ENCODE measurements at places on chromosomes 12 and 14.
A peak's percentile ranks its signal among the peaks of the same experiment; 100 is the strongest.

- DNase-seq, result no peak
These were observed 74.5 kb downstream of the CCDC60 start for GRCh38 chr12:119409043-119409442.

GRCh38 chr14:102057480-102058114 lies 29.2 kb downstream of the HSP90AA1 start:
- no peak for DNase-seq

- peak; percentile 94 for DNase-seq
These were observed 9.2 kb downstream of the HOXC8 start for GRCh38 chr12:54017878-54018467.

DNA sequence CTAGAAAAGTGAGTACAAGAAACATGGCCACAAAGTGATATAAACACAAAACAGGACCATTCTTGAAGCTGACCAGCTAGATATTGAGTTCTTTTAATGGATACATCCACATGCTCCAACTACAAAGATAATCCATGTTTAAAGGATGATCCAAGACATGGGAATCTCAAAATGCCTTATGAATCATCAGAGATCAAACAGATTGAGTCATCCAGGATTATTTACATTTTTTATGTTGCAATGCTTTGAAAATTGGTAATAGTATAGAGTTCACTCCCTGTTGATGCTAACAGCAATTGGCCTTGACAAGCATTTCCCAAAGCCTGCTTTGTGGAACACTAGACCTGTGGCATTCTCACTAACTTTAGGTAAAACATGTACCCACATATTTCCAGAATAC lies 293.0 kb upstream of the TBX3 start:
- no peak for DNase-seq

GRCh38 chr14:101562659-101563351 lies 1.5 kb downstream of the DIO3 start:
- no peak for DNase-seq

DNA sequence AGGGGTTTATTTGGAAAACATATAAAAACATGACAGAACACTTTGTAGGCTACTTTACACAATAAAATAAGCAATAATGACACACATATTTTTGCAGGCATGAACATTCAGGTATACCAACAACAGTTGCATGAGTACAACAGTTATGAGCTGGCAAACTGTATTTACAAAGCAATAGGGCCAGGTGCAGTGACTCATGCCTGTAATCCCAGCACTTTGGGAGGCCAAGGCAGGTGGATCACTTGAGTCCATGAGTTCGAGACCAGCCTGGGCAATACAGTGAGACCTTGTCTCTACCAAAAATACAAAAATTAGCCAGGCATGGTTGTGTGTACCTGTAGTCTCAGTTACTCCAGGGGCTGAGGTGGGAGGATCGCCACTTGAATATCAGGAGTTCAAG lies 101.1 kb downstream of the BMP4 start:
- DNase-seq, result no peak

GRCh38 chr12:114500775-114501473 lies 95.0 kb upstream of the TBX5 start:
- no peak for DNase-seq

DNA sequence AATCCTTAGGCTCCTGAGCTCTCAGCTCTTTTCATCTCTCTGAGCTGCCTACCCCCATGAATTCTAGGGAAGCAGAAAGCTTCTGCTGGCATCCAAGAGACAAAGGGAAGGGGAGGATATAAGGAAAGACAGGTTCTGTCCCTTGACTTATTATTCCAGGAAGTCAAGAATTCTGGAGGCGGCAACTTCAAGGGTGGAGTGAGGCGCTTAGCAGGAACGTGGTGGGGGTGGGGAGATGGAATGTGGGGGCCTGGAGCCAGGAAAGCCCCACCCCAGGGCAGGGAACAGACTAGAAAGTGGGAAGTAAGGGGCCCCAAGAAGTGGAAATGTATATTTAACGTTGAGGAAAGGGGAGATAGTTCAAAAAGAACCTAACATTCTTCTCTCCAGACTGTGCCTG lies 1.4 kb downstream of the CALCOCO1 start:
- DNase-seq, result no peak

DNA sequence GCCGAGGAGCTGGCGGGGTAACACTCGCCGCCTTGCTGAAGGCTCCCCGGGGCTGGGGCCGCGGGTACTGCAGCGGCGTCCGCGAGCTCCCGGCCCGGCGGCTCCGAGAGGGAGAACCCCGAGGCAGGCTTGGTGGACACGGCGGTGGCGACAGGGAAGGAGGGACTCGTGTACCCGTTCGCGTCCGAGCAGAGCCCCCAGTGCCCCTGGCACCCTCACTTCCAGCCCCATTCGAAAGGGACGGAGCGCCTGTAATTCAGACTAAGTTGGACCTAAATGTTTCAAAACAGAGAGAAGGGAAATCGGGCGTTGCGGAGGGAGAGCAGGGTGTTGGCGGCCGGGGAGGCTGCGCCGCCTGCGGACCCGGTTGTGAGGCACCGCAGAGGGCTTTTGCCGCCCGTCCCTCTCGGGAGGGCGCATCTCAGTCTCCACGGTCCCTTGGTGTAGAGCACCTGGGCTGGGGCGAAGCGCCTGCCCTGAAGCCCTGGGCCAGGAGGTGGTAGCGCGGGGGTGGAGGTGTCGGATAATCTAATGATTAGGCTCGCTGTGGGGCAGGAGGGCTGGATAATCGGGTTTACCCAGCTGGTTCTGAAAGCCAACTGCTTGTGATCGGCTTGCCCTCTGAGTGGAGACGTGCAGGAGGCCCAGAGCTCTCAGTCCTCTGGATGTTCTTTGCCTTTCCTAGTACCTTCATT lies 771 bp downstream of the DAAM1 start:
- peak; percentile 28 for DNase-seq

All from GM10248 (cell line).